ENCODE measurements at places on chromosomes 3 and 15.

GRCh38 chr3:105752791-105753415 is 115.9 kb downstream of the CBLB start:
- H3K4me1 ChIP-seq: peaks cover 95% of the 10 kb centered on the region
- peak overlapping the region; percentile 43 for H3K27ac ChIP-seq

GRCh38 chr15:89475661-89476060 is 20.7 kb downstream of the RHCG start:
- H3K27me3 ChIP-seq: peaks cover 8% of the 10 kb centered on the region
- H3K4me3 ChIP-seq: no peak overlapping the region
- no peaks in the 10 kb centered on the region for H3K36me3 ChIP-seq
- no peak overlapping the region for H3K27ac ChIP-seq

GRCh38 chr15:100712226-100712625 is 109.8 kb downstream of the ASB7 start:
- no peak overlapping the region for H3K27ac ChIP-seq
- no peaks in the 10 kb centered on the region for H3K36me3 ChIP-seq
- no peaks in the 10 kb centered on the region for H3K4me1 ChIP-seq

DNA sequence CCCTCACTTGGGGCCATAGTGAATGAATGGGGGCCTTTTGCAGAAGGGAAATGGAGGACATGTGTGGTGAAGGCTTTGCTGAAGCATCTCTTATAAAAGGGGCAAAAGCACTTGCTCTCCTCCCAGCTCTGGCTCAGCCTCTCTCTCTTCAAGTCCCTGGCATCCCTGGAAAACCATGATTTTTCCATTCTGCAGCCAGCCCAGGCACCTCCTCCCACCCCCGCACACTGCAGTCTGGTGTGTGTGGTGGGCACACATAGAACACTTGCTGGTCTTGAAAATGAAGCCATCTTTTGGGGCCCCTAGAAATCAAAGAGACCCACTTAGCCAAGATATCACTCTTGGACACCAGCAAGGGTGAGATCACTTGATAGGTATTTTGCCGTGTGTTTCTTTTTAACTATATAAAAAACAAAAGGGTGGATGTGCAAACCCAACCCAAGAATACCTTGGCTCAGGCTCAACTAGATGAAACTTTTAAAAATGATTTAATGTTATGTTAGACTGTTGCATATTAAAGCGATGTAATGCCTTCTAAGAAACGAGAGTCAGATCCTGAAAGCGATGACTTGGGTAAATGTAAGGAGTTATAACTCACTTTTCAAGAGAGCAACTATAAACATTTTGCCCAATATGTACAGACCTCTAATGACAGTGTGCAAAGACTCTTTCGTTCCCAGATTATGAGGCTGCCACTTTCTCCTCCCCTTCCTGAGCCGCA is 16.4 kb upstream of the ALDH1A3 start:
- DNase-seq: no peak
- no peaks in the 10 kb centered on the region for H3K36me3 ChIP-seq
- no peaks in the 10 kb centered on the region for H3K27me3 ChIP-seq
- H3K4me1 ChIP-seq: no peaks in the 10 kb centered on the region
- no peak overlapping the region for H3K27ac ChIP-seq

DNA sequence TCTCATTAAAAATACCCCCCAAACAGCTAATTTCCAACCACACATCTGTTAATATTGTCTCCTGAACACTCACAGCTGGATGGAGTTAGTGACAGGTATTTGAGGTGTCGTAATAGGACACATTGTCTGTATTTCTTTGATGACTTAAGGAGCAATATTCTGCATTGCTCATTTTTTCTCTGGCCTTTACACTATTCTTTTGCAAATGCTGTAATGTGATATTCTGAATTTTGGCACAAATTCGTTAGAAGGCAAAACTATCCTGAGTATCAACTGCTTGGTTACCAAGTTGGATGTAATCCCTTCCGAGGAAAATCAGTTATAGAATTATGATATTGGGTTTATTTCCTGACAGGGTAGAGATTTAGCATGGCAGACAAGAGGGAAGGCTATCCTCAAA is 1030.2 kb downstream of the MCTP2 start:
- no peak overlapping the region for H3K4me3 ChIP-seq
- H3K27ac ChIP-seq: no peak overlapping the region
- no peak for DNase-seq
- no peaks in the 10 kb centered on the region for H3K4me1 ChIP-seq
- no peaks in the 10 kb centered on the region for H3K36me3 ChIP-seq
- H3K27me3 ChIP-seq: no peaks in the 10 kb centered on the region

- no peak for DNase-seq
- H3K4me3 ChIP-seq: no peak overlapping the region
- H3K27me3 ChIP-seq: no peaks in the 10 kb centered on the region
- H3K4me1 ChIP-seq: no peaks in the 10 kb centered on the region
- H3K36me3 ChIP-seq: no peaks in the 10 kb centered on the region
Measured at GRCh38 chr3:61530355-61530754, 31.0 kb upstream of the PTPRG start.

DNA sequence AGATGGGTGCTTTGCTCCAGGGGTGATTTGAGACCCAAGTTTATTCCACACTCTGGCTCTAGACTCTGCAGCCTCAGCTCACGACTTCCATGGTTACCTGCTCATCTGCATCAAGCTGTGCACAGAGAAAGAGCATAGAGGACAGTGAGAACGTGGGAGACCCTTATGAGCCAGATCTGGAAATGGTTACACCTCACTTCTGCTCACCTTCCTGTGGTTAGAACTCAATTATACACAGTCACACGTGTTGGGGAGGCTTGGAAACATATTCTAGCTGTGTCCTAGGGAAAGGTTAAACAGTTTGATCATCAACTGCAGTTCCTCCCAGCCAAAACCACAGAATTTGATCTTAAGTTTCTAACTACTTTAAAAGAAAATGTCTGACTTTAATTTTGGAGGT is 1.8 kb downstream of the FETUB start:
- no peaks in the 10 kb centered on the region for H3K36me3 ChIP-seq
- H3K4me3 ChIP-seq: no peak overlapping the region
- no peaks in the 10 kb centered on the region for H3K27me3 ChIP-seq
- H3K4me1 ChIP-seq: no peaks in the 10 kb centered on the region
- no peak for DNase-seq

DNA sequence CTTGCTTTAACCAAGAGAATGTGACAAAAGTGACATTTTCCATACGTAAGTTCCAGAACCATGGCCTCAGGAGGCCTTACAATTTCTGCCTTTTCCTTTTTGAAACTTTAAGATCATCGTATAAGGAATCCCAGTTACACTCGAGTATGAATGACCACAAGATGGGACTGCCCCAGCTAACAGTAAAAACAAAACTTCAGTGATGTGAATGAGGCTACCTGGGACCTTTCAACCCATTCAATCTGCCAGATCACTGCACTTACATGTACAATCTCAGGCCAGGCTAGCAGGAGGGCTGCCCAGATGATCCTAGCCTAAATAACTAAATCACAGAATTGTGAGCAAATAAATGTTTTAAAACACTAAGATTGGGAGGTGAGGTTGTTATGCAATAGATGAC is 328.8 kb downstream of the CNTN6 start:
- no peak for DNase-seq
- no peaks in the 10 kb centered on the region for H3K4me1 ChIP-seq
- no peak overlapping the region for H3K4me3 ChIP-seq
- H3K36me3 ChIP-seq: no peaks in the 10 kb centered on the region
- H3K27me3 ChIP-seq: no peaks in the 10 kb centered on the region

- DNase-seq: no peak
- no peak overlapping the region for H3K4me3 ChIP-seq
- H3K27me3 ChIP-seq: no peaks in the 10 kb centered on the region
- no peaks in the 10 kb centered on the region for H3K36me3 ChIP-seq
- H3K4me1 ChIP-seq: peaks cover 53% of the 10 kb centered on the region
- no peak overlapping the region for H3K27ac ChIP-seq
Measured at GRCh38 chr3:5012367-5012766, 33.1 kb downstream of the BHLHE40 start.

- peaks cover 35% of the 10 kb centered on the region for H3K36me3 ChIP-seq
- H3K4me1 ChIP-seq: no peaks in the 10 kb centered on the region
- no peak overlapping the region for H3K27ac ChIP-seq
- H3K27me3 ChIP-seq: no peaks in the 10 kb centered on the region
- H3K4me3 ChIP-seq: no peak overlapping the region
- DNase-seq: no peak
Measured at GRCh38 chr3:30696403-30696819, 90.0 kb downstream of the TGFBR2 start.

Measured in CD4-positive, alpha-beta memory T cell (primary cell).